ENCODE measurements at places on chromosomes 6 and 20. TPM values are rescaled to one million over a fixed set of nuclear protein-coding genes. Genes with fewer than 3 reads are reported as not detected.

The SLC26A8 gene
- not detected for total RNA-seq

The FLRT3 gene
- 5.3 TPM for total RNA-seq

The CPXM1 gene
- 12.5 TPM for total RNA-seq

The SLC17A1 gene
- not detected for total RNA-seq

The VWA7 gene
- total RNA-seq = 0.58 TPM

All from glomerular endothelial cell (primary cell).